ENCODE measurements at places on chromosomes 3 and 15.

- DNase-seq = no peak
Measured at GRCh38 chr15:64938192-64938591, 26.5 kb downstream of the ANKDD1A start.

DNA sequence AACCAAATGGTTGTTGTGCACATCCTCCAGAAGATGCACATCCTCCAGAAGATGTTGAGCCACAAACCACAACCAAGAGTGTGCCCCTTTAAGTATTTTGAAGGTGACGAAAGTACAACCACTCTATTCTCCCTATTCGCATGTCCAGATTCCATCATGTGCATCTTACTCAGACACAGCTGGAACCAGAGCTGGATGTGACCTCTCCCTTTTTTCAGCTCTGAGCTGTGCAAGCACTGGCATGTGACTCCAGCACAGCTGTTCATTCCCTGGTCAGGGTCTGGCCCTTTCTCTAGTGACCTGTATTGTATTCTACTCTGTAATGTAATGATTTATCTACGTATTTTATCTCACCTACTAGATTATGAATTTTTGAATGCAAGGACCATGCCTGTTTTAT, 29.3 kb upstream of the DLG1 start:
- DNase-seq = no peak

DNA sequence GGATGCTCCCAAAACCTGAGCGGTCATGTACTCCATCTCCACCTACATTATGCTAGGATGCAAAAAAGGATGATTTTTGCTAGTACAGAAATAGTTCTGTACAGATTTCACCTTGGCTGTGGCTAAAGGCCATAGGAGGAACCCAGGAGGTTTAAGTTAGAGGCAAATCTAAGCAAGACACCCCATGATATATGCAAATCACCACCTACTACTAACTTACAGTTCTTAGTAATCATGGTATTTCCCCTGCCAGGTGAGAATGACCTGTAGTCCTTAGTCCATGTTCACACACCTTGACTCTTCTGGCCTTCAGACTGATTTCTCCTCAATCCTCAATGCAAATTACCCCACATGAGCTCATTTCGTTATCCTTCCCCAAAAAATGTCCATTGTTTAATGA, 154.2 kb downstream of the IMPG2 start:
- no peak for DNase-seq

DNA sequence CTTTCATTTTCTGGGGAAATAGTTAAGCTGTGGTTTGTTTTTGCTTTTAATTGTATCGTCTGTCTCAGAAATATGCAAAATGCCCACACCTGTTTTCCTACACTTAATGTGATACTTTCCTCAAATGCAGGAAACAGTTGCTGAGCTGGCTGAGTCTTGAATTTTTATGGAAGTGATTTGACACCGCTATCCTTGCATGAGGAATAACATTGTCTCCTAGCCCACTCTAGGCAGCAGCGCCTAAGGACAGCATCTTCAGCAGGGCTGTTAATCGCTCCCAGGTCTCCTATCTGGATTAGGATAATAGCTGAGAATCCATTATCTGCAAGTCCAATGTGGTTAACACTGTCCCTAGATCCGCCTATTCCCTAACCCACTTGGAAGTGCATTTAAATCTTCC, 132.6 kb upstream of the NR2E3 start:
- no peak for DNase-seq

DNA sequence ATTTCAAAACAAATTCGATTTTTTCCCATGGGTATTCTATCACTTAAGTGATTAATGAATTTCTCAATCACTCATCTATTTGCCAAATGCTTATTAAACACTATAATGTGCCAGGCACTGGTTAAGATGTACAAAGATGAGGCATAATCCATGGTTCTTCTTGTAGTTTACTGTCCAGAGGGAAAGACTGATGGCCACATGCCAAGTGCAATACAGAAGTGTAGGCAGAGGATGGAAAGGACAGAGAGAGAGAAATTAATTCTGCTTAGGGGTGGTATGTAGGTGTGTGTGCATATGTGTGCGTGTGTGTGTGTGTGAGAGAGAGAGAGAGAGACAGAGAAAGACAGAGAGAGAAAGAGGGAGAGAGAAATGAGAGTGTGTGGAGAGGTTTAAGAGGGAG, 120.8 kb upstream of the CCNL1 start:
- no peak for DNase-seq

DNA sequence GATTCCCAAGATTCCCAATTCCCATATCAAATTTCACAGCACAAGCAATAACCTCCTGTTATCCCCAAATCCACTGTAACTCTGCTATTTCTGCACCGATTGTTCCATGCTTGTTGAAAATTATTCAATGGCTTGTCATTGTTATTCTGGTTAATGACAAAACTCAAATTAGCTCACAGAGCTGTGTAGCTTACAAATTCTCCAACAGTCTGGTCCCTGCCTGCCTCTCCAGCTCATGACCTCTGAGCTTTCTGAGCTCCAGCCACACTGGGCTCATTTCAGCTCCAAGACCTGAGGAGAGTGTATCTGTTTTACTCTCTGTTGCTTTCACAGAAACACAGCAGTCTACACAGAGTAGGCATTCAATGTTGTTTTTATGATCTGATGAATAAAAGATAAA, 3.3 kb downstream of the DPPA2 start:
- DNase-seq = no peak

DNA sequence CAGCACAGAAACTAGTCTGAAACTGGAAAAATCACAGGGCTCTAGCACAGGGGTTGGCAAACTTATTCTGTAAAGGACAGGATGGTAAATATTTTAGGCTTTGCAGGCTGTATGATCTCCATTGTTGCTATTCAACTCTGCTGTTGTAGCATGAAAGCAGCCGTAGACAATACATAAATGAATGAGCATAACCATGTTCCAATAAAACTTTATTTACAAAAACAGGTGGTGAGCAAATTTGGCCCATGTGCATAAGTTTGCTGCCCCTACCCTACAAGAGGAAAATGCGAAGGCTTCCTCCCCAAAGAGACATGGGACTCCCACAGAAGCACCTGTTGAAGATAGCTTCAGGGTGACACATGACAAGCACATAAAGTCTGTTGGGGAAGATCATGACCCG, 59.2 kb downstream of the SYNM start:
- no peak for DNase-seq

DNA sequence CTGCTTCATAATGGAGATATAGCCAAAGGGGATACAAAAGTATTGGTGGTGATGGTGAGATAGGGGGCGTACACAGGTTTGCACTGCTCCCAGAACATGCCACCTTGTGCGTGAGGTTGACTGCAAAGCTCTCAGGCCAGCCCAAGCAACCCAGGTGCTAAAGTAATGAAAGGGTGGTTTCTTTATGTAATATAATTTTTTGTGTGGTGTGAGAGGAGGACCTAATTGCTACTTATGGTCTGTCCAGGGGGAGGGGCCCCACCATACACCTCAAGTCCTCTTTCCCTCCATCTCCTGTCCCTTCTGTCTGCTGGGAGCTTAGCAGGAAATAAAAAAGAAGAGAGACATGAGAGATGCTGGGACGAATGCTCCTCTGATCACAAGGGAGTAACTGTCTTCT, 53.8 kb downstream of the STARD5 start:
- no peak for DNase-seq

DNA sequence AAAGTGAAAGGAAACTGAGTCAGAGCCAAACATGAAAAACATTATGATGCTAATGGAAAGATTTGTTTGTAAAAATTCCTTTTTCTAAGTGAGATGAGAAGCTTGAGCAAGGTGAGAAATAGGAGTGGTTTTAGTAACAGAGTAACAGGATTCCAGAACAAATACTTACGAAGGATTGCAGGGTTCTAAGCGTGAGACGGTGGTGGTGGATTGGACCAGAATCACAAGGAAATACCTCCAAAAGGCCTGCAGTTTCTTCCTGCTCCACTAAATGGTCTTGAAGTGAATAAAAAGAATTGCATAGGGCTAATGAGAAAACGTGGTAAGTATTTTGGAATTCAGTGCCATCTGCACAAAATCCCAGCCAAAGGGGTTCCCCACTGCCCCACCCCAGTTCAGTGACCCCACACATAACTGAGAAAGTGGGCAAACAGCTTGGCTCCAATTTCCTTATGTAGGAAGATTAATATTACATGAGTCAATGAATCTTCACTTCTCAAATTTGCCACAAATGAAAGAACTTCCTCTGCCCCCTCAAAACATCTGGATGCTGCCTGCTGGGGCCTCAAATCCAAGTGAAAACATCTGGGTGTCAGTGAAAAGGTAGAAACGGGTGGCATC, 283.8 kb upstream of the NR2F2 start:
- DNase-seq = no peak

- DNase-seq = no peak
Measured at GRCh38 chr3:20458994-20459716, 273.1 kb upstream of the SGO1 start.

GRCh38 chr15:82970078-82970686, 15.8 kb upstream of the RAMAC start:
- no peak for DNase-seq

DNA sequence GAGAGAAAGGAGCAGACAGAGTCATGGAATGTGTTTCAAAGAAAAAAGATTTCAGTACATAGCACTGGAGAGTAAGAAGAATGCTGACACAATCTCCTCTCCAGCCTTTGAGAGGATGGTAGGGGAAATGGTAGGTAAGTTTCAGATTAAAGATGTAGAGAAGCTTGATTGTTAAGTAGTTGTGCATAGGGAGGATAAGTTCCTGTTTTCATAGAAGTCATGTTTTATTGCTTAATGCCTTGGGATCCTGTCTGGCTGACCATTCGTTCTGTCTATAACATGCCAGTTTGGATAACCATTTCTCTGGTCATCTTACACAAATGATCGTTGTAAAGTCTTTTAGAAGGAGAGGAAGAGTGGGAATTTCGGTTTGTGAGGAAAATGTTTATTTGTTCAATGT, 95.7 kb upstream of the IGSF10 start:
- DNase-seq = no peak

- DNase-seq = no peak
Measured at GRCh38 chr3:121836481-121836880, 1.5 kb downstream of the EAF2 start.

- no peak for DNase-seq
Measured at GRCh38 chr3:150074697-150075416, 104.2 kb upstream of the PFN2 start.

- no peak for DNase-seq
Measured at GRCh38 chr3:195058336-195059005, 212.5 kb downstream of the XXYLT1 start.

DNA sequence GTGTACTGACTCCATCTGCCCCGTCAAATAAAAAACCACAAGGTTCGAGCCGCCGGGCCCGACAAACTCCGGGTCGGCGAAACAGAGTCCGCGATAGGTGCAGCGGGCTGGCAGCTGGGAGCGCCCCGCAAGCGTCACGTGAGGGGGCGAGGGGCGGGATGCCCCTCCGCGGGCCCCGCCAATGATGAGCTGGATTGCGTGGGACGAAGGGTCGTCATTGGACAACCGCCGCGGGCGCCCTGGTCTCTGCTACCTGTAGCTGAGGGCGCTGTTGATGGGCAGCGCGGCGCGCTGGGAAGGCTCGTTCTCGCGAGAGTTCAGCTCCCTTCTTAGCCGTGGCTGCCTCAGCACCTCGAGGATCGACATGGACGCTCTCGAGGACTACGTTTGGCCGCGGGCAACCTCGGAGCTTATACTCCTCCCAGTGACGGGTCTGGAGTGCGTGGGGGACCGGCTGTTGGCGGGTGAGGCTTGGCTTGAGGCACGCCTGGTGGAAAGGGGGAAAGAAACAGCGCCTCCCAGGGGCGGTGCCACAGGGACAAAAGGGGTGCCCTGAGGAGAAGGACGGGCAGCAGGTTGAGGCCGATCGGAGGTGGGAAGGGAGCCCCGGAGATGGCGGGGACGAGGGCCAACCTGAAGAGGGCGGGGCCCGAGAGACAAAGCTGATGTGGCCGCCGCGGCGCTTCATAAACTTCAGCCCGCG, at the start of gene WDR6:
Gene WDR6, plus strand, starts transcription at position 324 of the 703 bp plus-strand sequence. Its CDS starts 41 bp downstream, at position 365.
- peak; percentile 93 for DNase-seq

GRCh38 chr15:27833974-27834373, 265.1 kb downstream of the OCA2 start:
- no peak for DNase-seq

GRCh38 chr3:155889952-155890351, 19.5 kb downstream of the GMPS start:
- no peak for DNase-seq
